Lower lobe of right lung (tissue), 2 donors: ENCODE measurements at places on chromosomes 7 and 10.

GRCh38 chr7:50798126-50798525, 15.4 kb upstream of the GRB10 start:
- DNase-seq: no peak

DNA sequence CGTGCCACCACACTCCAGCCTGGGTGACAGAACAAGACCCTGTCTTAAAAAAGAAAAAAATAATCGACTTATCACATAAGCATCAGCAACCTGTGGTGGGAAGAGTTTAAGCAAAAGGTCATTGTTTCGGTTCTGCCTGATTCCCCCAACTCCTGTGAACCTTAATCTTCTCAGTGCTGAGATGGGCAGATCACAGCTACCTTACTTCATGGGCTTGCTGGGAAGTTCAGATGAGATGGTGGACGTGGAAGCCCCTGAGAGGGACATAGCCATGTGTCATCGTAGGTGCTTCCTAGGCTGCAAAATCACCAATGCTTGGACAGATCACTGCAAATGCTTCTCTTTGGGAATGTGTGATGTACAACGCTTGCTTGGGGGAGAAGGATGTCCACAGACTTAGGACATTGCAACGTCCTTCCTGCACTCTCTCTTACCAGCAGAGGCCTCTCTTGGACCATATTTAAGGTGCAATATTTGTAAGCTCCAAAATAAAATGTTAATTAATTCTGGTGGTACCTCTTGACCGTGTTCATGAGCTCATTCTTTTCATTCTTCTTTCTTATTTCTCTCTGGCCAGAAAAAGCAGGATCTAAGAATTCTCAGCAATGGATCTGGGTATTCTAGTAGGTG, 8.6 kb downstream of the GJD4 start:
- no peak for DNase-seq

DNA sequence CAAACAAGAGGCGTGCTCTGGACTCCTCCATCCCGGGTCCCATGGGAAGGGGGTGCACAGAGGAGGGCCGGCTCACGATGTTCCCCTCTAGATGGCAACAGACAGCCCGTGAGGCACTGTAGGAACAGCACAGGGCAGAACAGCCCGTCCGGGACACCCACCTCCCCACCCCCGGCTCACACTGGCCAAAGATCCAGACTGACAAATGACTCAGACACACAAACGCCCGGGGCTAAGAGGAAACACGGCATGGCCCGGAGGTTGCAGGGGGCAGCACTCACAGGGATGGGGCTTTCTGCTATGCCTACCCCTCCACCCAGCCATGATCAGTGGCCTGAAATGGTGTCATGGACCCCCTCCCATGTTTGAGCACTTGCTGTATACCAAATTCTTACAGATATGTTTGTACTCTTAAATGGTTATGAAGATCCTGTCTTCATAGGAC, 4.9 kb upstream of the ELN start:
- no peak for DNase-seq

- no peak for DNase-seq
These were observed 2.2 kb upstream of the MYL10 start for GRCh38 chr7:101631224-101631714.

- DNase-seq: no peak
These were observed 868.4 kb downstream of the KCNMA1 start for GRCh38 chr10:76769161-76769560.

DNA sequence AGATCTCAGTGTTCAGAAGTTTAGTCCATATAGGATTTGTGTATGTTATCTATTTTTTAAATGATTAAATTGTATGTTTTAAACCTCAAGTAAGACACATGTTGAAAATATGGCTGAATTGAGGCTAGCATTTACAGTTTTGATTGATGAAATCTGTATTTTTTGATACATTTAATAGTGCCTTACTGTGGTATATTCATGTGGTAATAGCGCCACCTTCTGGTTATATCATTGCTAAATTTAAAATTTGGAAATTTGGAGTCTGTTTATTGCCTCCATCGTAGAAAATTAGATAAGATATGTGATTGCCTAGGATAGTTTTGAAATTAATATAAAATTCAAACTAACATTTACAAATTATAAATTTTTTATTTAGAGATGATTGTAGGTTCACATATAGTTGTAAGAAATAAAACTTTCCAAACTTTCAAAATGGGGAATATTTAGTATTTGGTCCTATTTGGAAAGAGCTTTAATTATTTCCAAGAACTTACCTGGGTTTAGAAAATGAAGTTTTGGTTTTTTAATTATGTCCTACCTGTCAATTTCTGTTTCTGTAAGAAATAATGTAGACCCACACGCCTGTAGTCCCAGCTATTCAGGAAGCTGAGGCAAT, 19.1 kb upstream of the ARMS2 start:
- no peak for DNase-seq
